ENCODE measurements at places on chromosomes 2 and 18.

DNA sequence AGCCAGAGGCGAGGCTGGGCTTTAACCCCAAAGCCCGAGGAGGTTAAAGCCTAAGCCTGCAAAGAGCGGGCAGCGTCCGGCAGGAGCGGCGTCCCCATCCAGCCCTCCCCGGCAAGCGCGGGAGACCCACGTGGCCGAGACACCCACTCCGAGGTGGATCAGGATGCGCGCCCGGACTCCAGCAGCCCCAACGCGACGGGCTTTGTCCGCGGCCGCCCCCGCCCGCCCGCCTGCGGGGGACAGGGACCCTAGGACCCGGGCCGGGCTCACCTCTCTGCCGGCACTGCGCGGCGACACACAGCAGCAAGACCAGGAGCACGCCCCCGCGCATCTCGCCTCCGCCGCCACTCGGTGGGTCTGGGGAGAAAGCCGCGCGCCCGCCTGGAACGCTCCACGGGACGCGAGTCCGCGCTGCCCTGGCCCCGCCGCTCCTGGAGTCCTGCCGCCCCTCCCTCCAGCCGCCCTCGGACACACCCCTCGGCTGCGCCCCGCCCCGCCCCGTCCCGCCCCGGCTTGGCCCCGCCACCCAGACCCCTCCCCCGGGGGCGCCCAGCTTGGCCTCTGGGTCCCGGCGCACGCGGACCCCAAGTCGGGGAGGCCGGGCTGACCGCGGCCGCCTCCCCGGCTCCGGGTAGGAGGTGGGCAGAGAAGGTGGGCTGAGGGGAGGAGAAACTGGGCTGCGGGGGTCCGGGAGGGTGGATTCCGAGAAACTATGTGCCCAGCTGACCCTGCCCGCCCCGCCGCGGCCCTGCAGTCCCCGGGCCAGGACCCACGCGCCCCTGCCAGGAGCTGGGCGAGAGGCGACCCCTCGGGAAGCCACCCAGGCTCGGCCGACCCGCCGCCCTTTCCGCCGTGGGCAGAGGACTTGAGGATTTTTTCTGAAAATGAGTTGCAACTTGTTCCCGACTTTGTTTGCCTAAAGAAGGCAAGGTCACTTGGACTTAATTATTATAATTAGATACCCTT lies at the start of gene LAMA1:
TSS of gene LAMA1 (minus strand) at position 408 of the 966 bp plus-strand sequence. CDS start at position 331, 77 bp downstream.
- no peak for DNase-seq

- peak; percentile 37 for DNase-seq
These were observed 35.5 kb downstream of the SCN2A start for GRCh38 chr2:165274698-165275097.

DNA sequence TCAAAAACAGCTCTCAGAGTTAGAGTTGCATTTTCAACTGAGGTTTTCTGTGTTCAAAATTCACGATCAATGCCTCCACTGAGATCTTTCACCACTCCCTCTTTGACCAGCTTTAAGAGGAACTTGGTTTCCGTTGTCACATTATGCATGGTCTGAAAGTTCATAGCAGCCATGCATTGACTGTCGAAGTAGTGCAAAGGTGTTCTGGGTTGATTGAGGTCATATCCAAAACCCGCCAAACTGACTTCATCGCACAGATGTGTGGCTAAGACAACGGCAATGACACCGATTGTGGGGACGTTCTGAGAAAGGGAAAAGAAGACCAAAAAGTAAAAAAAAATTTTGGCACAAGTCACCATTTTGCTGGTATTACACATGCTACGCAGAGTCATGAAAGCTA lies 48.7 kb downstream of the ST3GAL5 start:
- no peak for DNase-seq

- DNase-seq: no peak
These were observed 22.2 kb upstream of the IL1RL1 start for GRCh38 chr2:102289129-102289528.

DNA sequence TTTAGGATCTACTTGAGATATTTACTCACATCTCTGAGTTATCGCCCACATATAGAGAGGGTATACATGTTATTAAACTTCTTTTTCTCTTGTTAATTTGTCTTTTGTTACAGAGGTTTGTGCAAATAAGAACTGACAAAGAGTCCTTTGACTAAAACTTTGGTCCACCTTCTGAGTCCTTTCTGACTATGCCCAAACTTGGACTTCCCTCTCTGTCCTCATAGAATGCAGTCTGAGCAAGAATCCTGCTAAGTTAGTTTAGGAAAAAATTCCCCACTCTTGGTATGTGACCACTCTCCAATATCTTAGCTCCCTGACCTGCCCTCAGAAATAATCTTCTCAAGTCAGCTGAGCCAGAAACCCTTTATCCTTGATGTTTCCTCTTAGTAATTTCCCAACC lies 257.5 kb upstream of the REG3G start:
- DNase-seq: no peak

DNA sequence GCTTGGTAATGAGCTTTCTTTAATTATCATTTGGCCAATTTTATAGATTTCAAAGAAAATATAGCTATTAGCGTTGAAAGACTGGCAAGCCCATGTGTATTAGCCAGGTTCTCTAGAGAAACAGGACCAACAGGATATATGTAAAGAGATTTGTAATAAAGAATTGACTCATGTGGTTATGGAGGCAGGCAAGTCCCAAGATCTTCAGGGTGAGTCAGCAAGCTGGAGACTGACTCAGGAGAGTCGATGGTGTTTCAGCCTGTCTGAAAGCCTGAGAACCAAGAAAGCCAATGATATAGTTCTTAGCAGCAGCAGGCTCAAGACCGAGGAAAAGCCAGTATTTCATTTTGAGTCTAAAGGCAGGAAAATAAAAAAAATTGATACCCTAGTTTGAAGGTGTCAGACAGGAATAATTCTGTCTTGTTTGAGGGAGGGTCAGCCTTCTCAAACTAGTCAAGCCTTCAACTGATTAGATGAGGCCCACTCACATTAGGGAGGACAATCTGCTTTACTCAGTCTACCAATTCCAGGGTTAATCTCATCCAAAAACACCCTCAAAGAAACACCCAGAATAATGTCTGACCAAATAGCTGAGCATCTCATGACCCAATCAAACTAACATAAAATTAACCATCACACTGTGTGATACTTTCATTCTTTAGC lies 78.3 kb upstream of the CRIM1 start:
- DNase-seq: no peak

DNA sequence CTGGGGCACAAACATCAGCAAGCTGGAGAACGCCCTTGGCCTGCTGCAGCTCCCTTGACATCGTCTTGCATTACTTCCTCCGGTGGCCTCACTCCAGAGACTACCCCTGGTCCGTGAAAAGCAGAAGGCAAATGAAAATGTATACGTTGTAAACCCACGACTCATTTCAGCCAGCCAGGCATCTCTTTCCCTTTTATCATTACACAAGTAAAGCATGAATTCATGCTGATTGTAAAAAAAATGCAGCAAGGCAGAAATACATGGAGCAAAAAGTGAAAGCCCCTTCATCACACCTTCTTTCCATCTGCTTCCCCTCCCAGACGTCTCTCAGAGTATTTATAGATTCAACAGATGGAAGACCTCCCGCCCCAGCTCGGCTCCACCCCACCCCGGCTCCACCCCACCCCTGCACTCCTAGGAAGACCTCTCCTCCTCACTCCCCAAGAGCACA lies 41.6 kb upstream of the RALBP1 start:
- peak; percentile 77 for DNase-seq

- no peak for DNase-seq
These were observed 505.9 kb downstream of the EIPR1 start for GRCh38 chr2:2871480-2872308.

- no peak for DNase-seq
These were observed 15.0 kb downstream of the NFU1 start for GRCh38 chr2:69422198-69422597.

DNA sequence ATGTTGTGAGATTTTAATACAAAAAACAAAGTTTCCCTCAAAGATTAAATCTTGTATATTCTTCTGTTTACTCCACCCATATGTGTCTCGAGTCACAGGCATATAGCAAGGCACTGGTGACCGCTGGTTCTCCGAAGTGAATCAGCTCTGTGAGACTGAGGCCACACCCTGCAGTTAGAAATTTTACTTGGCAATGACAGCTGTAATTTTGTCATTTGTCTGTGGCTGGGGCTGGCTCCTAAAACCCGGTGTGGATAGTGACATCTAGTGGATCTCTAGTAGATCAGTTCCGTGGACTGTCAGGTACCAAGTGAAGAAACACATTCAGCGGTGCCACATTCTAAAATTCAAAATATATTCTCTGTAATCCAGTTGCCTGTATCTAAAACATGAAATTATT lies 278.0 kb downstream of the NEDD4L start:
- DNase-seq: peak; percentile 12

DNA sequence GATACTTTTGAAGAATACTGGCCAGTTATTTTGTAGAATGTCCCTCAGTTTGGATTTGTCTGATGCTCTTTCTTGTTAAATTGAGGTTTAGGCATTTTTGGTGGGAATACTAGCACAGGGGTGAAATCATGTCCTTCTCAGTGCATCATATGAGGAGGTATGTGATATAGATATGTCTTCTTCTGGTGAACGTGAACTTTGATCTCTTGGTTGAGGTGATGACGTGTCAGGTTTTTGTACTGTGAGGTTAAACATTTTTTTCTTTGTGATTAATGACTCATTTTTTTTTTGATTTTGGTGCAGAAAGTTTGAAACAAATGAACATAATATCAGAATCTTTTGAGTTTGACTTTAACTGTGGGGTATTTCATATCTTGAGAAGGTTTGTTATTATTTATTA lies 11.0 kb downstream of the ZNF407 start:
- DNase-seq: no peak

- no peak for DNase-seq
These were observed 19.1 kb downstream of the TRAK2 start for GRCh38 chr2:201432038-201432620.

DNA sequence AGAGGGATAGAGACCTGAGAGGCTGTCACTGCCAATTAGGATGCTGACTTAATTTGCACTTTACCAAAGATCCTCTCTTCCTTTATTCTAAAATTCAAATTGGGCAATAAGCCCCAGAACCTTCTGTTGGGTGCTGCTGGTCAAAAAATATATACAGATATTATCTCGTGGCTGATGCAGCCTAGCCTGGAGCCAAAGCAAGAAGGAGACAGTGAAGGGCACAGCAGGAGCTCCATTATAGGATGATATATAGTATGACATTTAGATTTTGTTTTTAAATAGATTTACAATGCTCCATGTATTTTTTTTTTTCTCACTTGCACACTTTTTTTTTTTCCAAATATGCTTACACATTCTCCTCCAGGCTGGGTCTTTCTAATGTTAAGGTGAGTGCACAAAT lies 579.3 kb downstream of the PIK3C3 start:
- DNase-seq: no peak

- no peak for DNase-seq
These were observed 65.5 kb downstream of the KCNE4 start for GRCh38 chr2:223117533-223117932.

- no peak for DNase-seq
These were observed 88.9 kb upstream of the PMAIP1 start for GRCh38 chr18:59810735-59811520.

- no peak for DNase-seq
These were observed 216.7 kb downstream of the TMX3 start for GRCh38 chr18:68498185-68498584.

DNA sequence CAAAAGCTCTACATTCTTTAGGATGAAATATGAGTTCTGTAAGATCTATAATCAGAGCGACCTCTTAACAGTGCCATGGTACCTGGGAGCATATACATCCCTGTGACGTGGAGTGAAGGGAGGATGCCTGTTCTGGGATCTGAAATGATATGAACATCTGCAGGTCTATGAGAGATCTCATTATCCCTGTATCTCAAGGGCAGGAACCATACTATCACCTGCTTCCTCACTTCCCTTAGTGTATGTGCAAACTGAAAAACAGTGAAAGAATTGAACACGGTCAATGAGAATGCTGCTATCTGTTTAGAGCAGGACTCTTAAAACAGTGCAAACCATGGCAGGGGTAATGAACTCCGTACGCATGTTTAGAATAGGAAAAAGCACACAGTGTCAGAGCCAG lies 364.0 kb downstream of the LPIN1 start:
- no peak for DNase-seq

- DNase-seq: peak; percentile 34
These were observed 136.7 kb upstream of the SPHKAP start for GRCh38 chr2:228318218-228318617.

DNA sequence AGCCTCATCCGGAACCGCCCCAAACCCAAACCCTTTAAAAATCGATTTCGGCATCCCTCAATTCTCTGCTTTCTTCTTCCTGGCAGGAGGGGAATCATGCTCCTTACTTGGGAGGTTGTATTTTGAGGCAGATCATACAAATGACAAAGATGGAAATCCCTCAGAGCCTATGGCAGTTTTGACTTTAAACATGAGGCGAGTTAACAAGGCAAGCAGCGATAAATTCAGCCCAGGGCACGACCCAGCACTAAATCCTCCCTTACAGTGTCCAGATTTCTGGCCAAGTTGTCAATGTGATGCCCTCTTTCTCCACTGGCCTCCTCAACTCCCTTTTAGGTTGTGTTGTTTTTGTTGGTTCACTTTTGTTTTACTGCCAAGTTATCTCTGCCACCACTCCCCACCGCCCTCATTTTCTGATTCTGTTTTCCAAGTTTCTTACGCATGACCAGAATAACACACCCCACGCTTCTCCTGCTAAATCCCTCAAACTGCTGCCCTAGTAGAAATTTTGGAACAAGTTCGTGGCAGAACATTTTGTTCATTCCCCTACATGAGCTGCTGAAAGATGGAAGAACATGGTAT lies 68.3 kb downstream of the CTAGE1 start:
- no peak for DNase-seq

DNA sequence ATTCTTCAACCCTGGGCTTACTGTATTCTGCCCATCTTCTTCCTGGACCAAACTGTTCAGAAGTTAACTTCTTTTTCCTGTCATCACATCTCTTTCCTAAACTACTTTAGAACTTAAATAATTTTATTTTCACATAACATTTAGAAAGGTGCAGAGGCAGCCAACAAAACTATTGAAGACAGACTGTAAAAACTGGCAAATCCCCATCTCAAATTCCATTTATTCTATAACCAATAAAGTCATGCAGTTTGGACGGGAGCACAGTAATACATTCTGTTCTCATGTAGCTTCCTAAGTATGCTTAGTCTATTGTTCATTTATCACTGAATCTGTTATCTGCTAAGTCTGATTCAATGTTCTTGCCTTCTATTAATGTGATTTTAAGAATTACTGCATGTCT lies 99.1 kb downstream of the SMAD2 start:
- DNase-seq: no peak

- no peak for DNase-seq
These were observed 502.0 kb upstream of the VRK2 start for GRCh38 chr2:57544624-57545023.

- DNase-seq: no peak
These were observed 767 bp downstream of the RHOB start for GRCh38 chr2:20447437-20448245.

GRCh38 chr18:46481048-46481846 lies 175.8 kb downstream of the LOXHD1 start:
- no peak for DNase-seq

GRCh38 chr2:156538083-156538504 lies 101.9 kb downstream of the GPD2 start:
- DNase-seq: no peak

DNA sequence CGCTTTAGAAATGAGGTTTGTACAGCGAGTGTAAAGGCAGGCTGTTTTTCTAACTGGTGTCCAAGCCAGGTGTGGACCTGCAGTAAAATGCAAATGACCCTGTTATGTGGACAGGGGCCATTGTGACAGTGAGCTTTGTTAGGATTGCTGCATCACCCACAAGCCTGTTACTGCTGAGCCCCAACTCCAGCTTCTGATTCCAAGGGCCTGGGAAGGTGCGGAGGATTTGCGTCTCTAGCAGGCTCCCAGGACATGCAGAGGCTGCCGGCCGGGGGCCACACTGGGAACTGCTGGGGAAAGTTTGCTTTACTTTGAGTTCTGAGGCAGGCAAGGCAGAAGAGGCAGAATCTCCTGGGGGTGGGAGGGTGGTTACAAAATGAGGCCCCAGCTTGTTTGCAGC lies 164.1 kb downstream of the GLI2 start:
- no peak for DNase-seq
